ENCODE measurements at places on chromosomes 5 and 9.

DNA sequence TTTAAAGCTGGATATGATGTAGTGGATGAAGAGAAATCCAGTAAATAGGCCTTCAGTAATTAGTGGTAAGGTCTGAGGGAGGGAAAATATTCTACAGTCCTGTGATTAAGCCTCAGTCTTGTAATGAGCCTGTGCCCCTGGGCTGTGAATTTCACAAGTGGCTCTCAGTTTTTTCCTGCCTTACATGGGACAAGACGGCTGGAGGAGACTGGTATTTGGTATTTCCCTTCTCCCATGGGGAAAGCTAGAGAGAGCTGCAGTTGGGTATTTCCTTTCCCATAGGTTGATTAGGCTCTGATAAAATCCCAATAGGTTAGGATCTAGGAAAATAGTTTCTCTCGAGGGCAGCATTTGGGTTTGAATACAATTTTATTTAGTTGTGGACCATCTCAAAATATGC, 62.2 kb upstream of the GNA14 start:
- no peak for DNase-seq

GRCh38 chr9:128389395-128390149, 18.4 kb downstream of the URM1 start:
- DNase-seq: no peak

GRCh38 chr5:57452885-57453284, 29.7 kb downstream of the ACTBL2 start:
- DNase-seq: no peak

- DNase-seq: no peak
Measured at GRCh38 chr5:142334538-142334937, 9.7 kb upstream of the SPRY4 start.

- DNase-seq: no peak
Measured at GRCh38 chr5:1494780-1495524, 28.8 kb downstream of the LPCAT1 start.

DNA sequence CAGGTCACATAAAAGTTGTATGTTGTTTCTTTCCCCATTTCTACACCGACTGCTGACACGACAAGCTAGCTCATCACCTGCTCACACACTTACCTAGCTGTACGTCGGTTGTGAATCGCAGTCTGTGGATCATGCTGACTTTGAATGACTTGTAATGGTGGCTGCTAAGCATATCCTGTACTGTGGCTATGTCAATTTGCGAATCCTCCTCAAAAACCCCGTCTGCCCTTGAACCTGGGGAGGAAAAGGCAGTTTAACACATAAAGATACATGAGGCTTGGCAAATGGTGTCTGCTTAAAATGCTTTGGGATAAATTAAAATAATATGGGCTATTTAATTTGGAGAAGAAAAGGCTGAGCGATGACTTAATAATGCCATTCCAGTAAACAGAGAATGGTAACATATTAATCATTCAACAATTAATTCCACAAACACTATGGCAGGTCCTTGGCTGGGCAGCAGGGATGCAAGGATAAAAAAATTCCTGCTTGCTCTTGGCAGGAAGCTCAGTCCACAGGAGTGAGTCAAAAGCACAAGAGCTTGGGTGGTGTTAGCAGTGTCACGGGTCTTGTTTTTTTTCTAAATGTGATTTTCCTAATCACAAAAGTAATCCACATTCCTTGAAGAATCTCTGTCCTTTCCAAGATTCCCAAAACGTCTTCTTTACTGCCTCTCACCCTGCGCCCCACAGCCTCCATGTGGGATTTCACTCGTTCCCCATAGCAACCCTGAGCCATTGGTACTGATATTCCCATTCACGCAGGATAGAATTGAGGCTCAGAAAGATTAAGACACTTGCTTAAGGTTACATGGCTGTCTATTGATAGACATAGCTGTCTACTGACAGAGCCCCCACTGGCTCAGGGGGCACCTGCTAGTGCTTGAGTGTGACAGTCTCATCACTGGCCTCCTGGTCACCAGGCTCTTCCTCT, 222.4 kb downstream of the MAPKAP1 start:
- DNase-seq: no peak

DNA sequence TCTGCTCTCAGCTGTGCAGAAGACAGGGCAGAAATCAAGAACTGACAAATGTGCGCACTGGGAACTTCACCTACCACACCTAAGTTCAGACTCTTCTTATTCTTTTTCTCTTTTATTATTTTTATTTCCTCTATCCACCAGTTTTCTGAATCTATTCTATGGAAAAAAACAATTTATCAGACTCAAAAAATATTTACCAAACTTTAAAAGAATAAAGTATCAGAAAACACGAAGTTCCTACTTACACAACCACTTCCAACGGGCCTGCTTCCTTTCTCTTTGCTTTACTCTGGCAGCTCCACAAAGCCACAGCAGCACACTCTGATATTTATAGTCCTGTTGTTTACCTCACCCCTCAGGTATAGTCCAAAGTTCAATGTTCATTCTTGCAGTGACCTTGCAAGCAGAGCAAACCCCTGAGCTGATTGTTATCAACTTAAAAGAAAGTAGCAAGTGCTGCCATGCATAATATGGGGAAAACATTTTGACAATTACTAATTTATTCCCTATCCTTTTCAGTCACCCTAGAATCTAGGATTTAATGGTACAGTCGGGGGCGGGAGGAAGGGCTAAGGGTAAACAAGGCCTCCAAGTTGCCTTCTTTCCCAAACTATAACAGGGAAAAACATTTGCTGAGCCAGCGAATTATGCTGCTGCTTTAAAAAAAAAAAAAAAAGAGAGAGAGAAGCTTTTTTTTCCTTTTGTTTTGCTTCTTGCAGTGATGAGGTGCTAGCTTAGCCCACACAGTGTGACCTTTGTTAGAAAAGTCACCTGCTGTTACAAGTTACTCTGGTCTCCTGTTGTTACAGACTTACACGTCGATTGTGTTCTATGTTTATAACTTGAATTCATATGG, at the start of gene SELENOP:
Gene SELENOP (minus strand): TSS at position 302 of the 856 bp plus-strand sequence. CDS start 3,539 bp downstream, outside the sequence.
- no peak for DNase-seq

- DNase-seq: no peak
Measured at GRCh38 chr9:4490705-4491625, 697 bp downstream of the SLC1A1 start.

GRCh38 chr5:167920589-167920988, 370.9 kb upstream of the WWC1 start:
- DNase-seq: peak; percentile 20

GRCh38 chr9:112640311-112640710, 77.6 kb downstream of the INIP start:
- DNase-seq: no peak

- no peak for DNase-seq
Measured at GRCh38 chr5:94031631-94032030, 290.2 kb upstream of the POU5F2 start.

- DNase-seq: no peak
Measured at GRCh38 chr9:98774746-98775145, 21.6 kb downstream of the ANKS6 start.

GRCh38 chr9:127490535-127491230, 39.4 kb downstream of the LRSAM1 start:
- DNase-seq: no peak

DNA sequence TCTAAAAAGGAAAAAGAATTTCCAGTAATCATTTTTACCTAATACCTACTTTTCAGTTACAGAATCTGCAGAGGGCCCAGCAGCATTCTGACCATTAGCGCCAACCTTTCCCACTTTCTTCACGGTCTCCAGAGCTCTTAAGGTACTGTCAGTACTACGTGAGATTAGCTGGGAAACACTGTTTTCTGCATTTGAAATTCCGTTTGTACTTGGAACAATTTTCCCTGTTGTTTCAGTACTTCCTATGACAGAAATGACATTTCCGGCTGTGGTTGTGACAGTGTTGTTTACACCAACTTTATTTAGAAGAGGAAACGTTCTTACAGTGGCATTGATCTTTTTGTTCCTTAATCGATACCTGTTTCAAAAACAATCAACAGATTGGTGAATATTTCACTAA, 36.9 kb upstream of the PDCL start:
- no peak for DNase-seq
